Hematopoietic multipotent progenitor cell treated with erythropoietin and hydrocortisone succinate and interleukin-3 and kit ligand, for 4 days (in vitro differentiated cells): ENCODE measurements at places on chromosomes 12 and 14.

GRCh38 chr12:2003676-2004112 is 563 bp downstream of the DCP1B start:
- no peak for DNase-seq

GRCh38 chr12:53844994-53845844 is 93.4 kb upstream of the HOXC13 start:
- DNase-seq = no peak

- peak; percentile 82 for DNase-seq
Observed at GRCh38 chr14:78135450-78135891, 34.7 kb upstream of the NRXN3 start.

DNA sequence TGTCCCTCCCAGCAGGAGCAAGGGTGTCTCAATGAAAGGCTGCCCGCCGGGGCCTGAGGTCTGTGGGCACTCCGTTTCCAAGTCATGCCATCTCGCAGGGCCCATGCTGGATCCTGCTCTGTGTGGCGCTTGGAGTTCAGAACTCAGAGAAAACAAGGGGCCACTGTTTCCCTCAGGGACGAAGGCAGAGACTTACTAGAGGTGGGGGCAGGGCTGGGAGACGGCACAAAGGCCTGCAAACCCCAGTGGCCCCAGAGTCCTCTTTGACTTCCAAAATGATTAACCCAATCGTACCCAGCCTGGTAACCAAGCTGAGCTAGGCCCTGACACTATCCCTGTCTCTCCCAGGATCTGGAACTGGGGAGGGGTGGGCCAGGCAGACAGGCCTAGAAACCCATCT is 95.8 kb downstream of the ITPK1 start:
- DNase-seq = no peak

GRCh38 chr12:39112064-39112463 is 206.7 kb upstream of the CPNE8 start:
- DNase-seq = no peak

- peak; percentile 72 for DNase-seq
Observed at GRCh38 chr12:113214895-113215400, 6.3 kb upstream of the TPCN1 start.

DNA sequence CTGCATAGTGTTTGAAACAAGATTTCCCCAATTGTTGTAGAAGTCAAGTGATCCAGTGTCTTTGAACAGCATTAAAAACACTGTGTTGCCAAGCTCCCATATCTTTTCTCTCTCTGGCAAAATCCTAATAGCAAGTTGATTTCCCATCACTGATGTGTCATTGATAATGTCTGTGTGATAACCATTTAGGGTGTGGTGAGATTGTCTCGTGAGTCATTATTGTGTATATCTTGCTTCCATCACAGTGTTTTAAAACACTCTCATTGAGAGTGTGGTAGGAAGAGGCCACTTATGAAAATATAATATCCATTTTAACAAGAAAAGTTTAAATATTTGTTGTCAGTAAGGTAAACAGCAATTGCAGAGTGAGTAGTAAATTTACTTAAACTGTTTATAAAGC is 74.7 kb downstream of the PRORP start:
- DNase-seq = no peak

DNA sequence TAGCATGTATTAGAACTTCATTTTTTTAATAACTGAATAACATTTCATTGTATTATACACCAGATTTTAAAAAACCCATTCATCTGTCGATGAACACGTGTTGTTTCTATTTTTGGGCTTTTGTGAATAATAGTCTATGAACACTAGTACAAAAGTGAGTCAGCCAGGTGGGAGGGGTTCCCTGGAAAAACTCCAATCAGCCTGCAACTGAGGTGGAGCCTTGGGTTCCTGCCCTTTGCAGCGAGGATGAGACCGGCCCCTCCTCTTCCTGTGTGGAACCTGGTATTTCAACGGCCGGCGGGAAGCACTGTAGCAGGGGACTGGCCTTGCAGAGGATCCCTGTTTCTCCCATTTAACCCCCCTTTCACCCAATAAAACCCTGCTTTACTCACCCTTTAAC is 56.1 kb downstream of the LMNTD1 start:
- DNase-seq = no peak

GRCh38 chr12:102461501-102461900 is 18.9 kb downstream of the IGF1 start:
- DNase-seq = no peak

- DNase-seq = peak; percentile 67
Observed at GRCh38 chr14:31205681-31206535, 1.7 kb downstream of the HECTD1 start.

- no peak for DNase-seq
Observed at GRCh38 chr14:63986789-63987533, 134.2 kb downstream of the SYNE2 start.

DNA sequence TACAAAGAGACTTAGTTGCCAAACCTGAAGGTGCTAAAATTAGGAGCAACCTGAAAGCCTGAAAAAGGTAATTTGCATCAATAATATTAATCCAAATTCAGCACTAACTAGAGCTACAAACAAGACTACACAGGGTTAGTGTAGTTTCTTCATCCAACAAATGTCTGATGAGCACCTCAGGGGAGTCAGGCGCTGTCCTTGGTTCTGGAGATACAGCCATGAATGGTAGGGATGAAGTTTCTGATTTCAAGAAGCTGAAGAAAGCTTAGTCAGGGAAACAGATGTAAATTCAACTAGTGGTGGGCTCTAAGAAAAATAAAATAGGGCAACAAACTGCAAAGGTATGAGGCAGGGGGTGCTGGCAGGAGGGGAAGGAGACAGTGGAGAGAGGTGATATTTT is 266.3 kb downstream of the GLT1D1 start:
- no peak for DNase-seq

- DNase-seq = no peak
Observed at GRCh38 chr14:93496856-93497741, 66.4 kb downstream of the UNC79 start.

GRCh38 chr12:99911081-99911480 is 73.7 kb downstream of the ANKS1B start:
- DNase-seq = no peak

DNA sequence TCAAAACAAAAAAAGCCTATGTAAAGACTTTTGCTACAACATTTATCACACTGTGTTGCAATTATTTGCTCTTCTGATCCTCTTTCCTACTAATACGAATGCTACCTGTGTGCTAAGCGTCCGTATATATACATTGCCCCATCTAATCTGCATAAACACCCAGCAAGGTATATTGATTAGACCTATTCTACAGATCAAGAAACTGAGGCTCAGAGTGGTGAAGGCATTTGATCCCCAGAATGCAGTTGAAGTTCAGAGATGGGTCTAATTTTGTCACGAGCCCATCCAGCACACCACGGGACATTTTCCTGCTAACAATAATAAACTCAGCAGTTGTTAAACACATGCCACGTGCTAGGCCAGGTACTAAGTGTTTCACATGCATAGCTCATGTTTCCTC is 25.1 kb upstream of the CORO1C start:
- no peak for DNase-seq

DNA sequence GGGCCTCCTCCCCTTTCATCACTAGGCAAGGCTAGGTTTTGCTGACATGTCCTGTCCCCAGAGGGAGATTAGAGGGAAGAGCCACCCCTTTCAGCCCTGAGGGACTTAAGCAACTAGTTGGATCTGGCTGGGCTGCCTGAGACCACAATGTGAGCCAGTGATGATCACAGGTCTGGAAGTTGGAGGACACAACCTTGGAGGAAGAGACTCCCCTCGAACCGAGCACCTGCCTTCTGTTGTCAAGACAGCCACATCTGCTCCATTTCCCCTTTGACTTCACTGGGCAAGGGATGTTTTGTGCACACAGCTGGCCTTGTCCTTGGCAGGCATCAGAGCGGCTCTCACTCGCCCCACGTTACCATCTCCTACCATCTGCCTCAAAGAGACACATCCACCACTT is 31.4 kb downstream of the MVK start:
- no peak for DNase-seq

- DNase-seq = no peak
Observed at GRCh38 chr12:93335603-93336162, 42.0 kb upstream of the NUDT4 start.

- DNase-seq = no peak
Observed at GRCh38 chr14:96470331-96470730, 31.9 kb upstream of the PAPOLA start.

DNA sequence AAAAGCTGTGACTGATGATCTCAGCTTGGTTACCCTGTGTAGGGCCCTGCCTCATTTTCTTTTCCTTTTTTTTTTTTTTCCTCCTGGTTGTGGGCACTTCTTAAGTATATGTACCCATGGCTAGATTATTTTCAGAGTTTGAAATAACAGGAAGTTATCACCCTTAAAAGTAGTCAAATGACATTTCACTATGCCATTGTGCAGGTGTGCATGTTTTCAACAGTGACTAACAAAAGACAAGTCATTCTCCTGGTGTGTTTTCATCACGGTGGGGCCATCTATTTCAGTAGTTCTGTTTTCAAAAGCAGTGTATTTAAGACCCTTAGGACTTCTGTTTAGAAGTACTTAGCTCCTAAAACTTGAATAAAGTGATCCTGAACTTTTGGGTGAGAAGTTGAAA is 15.0 kb downstream of the GABARAPL1 start:
- no peak for DNase-seq

- DNase-seq = no peak
Observed at GRCh38 chr12:105451211-105451610, 120.7 kb downstream of the C12orf75 start.

DNA sequence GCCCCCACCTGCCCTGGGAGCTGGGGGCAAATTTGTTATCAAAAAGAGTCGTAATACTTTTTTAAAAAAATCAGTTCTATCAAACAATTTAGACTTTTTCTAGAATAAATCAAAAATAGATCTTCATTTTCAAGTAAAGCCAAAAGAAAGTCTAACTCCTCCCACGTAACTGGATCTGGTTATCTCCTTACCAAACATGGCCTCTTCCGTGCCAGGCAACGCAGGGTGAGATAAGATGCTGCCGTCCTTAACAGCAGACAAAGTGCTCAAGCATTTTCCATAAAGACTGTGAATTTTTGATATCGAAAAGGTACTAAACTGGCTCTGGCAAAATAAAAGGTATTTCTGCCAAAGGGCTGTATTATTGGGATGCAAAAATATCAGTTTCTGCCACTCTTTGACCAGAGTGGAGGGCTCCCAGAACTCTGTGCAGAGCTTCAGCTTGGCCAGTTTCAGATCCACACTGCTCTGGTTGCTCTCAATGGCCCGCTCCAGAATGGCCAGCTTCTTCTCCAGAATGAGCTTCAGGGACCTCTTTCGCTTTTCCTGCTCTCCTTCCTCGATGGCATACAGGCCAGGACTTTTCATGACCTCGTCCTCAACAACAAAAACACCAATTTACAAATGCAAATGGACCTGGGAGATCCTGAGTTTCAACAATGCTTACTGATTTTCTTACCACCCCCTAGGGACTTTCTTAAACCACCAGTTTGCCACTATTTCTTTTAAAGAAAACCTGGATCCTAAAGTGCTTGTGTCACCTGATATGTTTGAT is 29.0 kb downstream of the NRDE2 start:
- DNase-seq = peak; percentile 80

GRCh38 chr14:35405304-35405996 is 901 bp upstream of the NFKBIA start:
- no peak for DNase-seq

GRCh38 chr12:108918960-108919642 is 39.2 kb downstream of the DAO start:
- DNase-seq = no peak

- peak; percentile 58 for DNase-seq
Observed at GRCh38 chr14:105389976-105390848, 8.1 kb upstream of the TEX22 start.

DNA sequence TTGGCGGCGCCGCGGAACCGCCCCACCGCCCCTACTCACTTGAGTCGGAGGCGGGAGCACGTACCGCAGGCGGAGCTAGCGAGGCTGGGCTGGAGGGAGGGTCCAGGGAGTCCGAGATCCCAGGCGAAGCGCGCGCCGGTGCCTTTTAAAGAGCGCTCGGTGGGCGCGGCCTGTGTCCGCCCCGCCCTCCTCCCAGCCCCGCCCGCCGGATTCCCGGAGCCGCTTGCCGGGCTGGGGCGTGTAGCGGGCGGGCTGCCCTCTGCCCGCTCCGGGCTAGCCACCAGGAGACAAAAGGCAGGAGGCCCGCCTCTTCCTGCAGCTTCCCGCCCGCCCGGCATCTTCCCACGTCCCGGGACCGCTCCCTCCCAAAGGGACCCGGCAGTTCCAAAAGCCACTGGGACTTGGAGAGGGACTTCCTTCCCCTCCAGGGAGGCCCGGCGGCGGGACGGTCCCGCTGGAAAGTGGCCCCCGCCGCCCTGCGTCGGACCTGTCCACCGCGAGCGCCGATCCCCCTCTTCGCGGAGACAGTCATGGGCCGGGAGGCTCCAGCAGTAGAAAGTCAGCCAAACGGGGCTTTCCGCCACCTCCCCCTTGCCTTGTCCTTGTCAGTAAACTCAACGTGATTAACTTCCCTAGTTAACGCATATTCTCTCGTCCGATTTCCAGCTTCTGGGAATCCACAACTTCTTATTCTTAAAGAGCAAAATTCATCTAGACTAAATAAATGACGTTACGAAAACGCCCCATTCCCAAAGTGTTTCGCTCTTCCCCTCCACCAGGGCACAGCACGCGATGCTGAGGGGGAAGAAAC is at the start of gene CSRP2:
TSS of gene CSRP2 (minus strand) at position 121 of the 811 bp plus-strand sequence. CDS start 12,759 bp downstream, outside the sequence.
- peak; percentile 83 for DNase-seq

DNA sequence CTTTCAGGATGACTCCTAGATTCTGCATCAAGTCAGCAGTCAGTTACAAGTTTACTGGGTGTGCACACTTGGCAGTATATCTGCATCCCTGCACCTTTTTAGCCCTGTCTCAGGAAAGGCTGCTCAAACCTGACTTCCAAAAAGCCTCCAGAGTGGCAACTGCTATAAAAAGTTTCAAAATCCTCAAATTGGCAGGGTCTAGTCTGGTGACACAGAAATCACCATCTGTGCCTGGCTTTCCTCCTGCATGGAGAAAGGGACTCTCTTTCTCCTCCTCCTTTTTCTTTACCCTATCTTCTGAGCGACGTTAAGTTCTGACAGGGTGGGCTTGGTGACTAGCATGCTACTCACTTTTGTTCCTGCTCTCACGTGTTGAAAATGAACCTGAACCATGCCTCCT is 679.5 kb downstream of the C12orf50 start:
- no peak for DNase-seq

DNA sequence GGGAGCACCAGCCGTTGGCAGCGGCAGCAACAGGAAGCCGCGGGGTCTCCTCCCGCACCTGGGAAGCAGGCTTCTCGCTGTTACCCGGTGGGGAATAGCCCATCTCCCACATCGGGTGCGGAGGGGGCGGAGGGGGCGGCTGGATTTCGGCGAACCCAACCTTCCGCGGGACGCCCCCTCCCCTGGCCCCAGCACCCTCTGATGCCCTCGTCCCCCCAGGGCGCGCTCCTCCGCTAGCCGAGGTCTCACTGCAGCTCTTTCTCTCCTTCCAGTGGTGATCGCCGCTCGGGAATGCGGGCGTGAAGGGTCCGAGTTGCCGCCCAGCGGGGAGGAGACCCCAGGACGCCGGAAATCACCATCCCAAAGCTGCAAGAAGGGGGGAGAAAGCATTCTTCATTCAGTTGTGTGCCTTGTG is 303 bp downstream of the SAMD4A start:
- no peak for DNase-seq

DNA sequence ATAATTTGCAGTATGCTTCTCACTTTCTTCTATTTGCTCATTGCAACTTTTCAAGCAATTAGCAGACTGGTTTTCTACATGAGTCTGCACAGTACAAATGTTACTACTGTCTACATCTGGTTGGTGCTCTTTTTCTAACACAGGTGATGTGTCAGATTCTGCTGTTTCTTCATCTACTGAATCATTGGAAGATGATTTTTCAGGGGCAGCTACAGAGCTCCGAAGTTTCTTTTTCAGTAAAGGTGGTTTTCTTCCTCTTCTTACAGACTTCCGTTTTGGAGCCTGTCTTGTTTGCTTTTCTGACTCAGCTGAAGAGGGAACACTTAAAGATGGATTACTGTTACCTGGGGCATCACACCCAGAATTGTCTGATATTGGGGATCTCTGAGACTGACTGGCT is 62.1 kb downstream of the SCAF11 start:
- no peak for DNase-seq
